ENCODE measurements at places on chromosomes 2 and 18.

GRCh38 chr2:196263181-196263747, 91.9 kb upstream of the STK17B start:
- DNase-seq = peak; percentile 81

- no peak for DNase-seq
Measured at GRCh38 chr2:197601726-197602125, 73.7 kb downstream of the RFTN2 start.

GRCh38 chr18:26719896-26720295, 145.6 kb downstream of the AQP4 start:
- peak; percentile 74 for DNase-seq

- no peak for DNase-seq
Measured at GRCh38 chr18:37361335-37362157, 204.1 kb downstream of the CELF4 start.

- DNase-seq = no peak
Measured at GRCh38 chr2:71858071-71858470, 289.6 kb downstream of the CYP26B1 start.

DNA sequence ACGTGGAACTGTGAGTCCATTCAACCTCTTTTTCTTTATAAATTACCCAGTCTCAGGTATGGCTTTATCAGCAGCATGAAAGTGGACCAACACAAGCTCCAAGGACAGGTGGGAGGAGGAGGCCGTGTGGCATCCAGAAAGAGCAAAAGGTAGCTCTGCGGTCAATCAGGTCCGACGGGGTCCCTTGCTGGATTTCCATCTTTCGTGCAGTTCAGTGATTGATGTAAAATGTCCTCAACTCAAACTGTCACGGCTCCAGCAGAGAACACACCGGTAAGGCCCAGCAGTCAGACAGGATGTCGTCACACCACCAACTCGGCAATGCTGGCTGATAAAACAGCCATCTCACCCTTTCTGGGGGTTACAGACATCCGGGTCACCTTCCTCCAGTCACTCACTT, 123.3 kb downstream of the PXDN start:
- DNase-seq = no peak

GRCh38 chr2:61769093-61769675, 84.7 kb downstream of the FAM161A start:
- DNase-seq = no peak

DNA sequence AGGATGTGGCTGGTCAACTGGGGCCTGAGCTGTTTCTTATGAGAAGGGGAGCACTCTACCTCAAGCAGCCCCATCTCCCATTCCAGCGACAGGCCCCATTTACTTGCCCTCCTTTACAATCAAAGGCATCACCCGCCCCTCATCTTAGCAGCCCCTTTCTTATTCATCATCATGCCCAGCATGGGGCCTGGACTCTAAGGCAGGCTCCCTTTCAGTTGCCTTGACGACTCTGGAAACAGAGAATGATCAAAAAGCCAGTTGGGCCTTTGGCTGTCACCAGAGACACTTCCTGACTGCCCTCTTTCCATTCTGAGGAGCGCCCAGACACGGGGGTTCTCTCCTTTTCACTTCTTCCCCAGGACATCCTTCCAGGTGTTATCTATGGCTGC, 11.2 kb downstream of the CELF4 start:
- no peak for DNase-seq

All from suppressor macrophage treated with lipopolysaccharide for 1 hour (primary cell).